ENCODE measurements at places on chromosomes 16 and 17. TPM values are rescaled to one million over a fixed set of nuclear protein-coding genes. Genes with fewer than 3 reads are reported as not detected.

DNA sequence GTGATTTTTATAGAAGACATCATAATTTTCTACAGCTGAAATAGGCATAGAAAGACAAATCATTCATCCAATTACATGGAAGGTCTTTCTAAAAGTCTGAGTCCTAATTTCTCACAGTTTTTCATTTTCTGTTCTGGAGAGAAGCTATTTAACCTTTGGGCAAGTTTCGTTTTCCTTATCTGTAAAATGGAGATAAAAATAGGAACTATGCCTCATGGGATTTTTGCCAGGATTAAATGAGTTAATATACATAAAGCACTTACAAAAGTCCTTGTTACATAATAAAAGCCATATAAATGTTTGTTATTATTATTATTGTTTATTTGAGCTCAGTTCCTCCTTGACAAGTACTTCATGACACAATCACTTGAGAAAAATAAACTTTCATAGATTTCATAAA is 121.4 kb downstream of the SKAP1 start:
- DNase-seq, result no peak

DNA sequence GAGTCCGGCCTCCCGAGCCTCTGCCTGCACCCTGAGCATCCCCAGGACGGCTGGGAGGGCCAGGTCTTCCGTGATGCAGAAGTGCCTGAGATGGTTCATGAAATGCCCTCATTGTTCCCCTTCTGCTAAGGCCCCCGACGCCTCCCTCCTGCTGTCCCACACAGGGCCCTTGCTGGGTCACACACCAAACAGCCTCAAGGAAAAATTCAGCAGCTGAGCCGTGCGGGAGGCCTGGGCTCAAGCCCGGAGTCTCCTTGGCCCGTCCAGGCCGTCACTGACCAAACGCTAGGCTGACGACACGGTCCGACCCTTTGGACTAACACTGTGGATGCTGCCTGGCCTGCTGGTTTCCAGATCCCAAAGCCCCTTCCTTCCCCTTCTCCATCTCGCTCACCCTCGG is 90.2 kb downstream of the RTN4RL1 start:
- DNase-seq, result no peak

DNA sequence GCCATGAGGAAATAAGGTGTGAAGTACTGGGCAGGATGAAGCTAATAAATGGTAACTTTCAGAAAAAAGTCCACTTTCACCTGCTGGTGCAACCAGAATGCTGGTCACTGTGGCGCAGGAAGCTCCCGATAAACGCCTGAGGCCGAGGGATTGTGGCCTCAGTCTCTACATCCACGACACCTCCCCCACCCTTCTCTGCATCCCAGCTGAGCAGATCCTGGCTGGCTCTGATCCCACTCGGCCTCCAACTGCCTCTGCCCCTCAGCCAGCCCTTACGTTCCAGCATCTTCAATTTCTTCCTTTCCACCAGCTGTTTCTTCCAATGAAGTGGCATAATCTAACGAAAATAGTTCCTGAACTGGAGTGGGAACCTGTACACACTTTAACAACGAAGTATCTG is 49.5 kb downstream of the COX4I1 start:
- DNase-seq, result no peak

DNA sequence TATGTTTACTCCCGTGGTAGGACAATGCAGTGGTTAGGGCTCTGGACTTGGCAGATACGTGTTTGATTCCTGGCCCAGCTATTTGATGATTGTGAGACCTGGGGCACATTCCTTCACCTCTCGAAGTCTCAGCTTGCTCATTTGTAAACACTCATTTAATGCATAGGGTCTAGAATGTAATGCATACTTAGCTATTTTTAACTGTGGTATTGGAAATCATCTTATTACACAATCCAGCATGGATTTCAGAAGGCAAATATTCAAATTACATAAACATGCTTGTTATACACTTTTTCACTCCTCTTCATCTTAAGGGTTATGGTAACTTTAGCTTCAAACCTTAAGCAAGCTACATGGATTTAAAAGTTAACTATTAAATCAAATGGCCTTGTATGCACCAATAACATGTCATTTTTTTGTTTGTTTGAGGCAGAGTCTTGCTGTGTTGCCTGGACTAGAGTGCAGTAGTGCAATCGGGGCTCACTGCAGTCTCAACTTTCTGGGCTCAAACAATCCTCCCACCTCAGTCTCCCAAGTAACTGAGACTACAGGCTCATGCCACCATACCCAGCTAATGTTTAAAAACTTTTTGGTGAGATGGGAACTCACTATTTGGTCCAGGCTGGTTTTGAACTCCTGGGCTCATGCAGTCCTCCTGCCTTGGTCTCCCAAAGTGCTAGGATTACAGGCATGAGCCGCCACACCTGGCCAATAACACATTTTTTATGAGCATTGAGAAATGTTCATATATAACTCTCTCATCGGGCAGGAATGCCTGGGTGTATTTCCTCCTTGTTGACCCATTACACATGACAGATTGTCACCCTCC is 52.5 kb downstream of the VAT1L start:
- DNase-seq, result no peak

GRCh38 chr16:66457888-66458287 is 30.8 kb downstream of the BEAN1 start:
- DNase-seq, result no peak

DNA sequence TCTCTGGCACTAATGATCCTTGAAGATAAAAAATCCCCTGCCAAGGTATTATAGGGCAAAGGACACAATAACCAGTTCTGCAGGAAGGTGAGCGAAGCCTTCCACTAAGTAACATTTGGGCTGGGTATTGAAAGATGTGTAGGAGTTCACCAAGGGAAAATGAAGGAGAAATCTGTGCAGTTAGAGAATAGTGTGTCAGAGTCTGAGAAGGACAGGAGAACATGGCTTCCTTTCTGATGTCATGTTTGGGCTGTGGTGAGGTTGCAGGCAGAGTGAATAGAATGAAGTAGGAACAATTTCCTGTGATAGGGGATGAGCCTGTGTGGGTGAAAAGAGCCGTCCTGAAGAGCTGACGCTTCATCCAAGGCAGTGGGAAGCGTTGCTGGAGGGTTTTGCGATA is 24.1 kb upstream of the CIITA start:
- no peak for DNase-seq

DNA sequence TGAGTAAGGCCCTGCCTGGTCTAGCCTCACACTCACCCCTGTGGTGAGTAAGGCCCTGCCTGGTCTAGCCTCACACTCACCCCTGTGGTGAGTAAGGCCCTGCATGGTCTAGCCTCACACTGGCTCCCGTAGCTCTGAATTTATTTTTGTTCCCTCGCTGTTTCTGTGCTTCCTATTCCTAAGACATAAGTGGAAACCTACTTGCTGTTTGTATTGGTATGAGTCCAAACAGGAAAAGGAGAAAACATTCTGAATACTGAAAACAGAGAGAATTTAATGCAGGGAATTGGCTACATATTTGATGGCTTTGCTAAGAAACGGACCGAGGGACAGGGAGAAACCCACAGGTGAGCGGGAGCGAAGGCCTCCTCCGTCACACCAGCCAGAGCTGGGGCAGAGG is 267.8 kb downstream of the FOXL1 start:
- DNase-seq, result no peak

ABI3 gene
- 6.5 TPM for polyA plus RNA-seq
